Neural progenitor cell (in vitro differentiated cells): ENCODE measurements at places on chromosomes 11 and 22. TPM values are rescaled to one million over a fixed set of nuclear protein-coding genes. Genes with fewer than 3 reads are reported as not detected.

DNA sequence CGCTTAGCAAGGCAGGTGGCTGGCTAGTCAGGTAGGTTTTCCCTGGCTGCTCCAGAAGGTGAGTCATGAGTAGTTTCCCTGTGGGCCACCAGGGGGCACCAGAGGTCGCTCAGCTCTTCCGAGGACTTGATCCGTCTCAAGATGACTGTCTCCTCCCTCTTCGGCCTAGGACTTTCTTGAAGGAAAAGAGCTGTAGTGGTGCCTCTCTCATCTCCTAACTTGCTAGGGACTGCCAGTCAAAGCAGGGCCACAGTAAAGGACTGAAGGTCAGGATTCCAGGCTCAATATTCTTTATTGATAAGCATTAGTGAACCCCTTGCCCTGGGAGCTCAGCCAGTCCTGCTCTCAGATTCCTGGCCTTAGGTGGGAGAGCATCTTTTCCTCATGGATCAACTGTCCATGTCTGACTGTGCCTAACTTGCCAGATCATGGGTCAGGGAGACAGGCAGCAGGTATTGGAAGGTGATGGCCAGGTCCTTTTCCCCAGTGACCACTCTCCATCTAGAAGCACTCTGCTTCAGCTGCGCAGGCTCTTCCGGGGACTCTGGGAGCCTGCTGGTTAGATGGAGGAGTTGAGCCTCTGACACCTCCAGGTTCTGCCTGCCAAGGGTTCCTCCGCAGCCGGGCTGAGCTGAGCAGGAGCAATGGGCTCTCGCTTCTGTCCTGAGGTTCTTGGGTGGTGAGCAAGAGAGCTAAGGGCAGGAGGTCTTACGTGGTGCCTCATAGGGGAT is 1.9 kb downstream of the POLD4 start:
- DNase-seq: peak; percentile 79

- DNase-seq: no peak
Observed at GRCh38 chr11:109432105-109432504, 10.1 kb downstream of the C11orf87 start.

- DNase-seq: no peak
Observed at GRCh38 chr11:63551091-63551888, 11.9 kb downstream of the PLAAT2 start.

DNA sequence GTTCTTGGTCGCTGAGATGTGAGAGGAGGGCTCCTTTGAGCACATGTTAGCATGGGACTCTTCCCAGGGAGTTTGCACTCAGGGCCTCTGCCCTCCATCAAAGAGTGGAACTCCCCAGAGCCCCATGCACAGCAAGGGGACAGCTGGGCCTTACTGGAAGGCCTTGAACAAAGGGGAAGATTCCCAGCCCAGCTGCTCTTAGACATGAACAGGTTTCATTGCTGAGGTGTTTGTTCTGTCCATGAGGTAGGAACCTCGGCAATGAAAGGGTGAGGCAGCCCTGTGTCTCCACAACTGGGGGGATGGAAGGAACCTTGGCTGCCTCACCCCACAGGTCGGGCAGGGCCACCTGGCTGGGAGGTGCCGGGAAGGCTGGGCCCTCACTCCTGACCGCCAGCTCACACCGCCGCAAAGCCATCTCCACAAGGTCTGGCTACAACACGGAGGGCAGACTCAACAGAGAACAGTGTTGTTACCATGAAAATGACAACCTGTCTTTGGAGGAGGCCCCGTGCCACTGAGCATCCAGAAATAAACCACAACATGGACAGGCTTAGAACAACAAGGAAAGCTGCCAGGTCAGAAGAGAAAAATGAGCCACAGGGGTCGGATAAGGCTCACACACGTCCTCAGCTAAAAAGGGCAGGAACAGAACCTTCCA is 3.2 kb downstream of the DERL3 start:
- no peak for DNase-seq

Gene IL18BP
- total RNA-seq: 7.5 and 10.3 TPM in 2 replicates

Gene SCUBE2
- 21.2 and 42.1 TPM in 2 replicates for total RNA-seq

- DNase-seq: no peak
Observed at GRCh38 chr11:34155057-34155756, 49.8 kb downstream of the NAT10 start.

Gene APOA1
- total RNA-seq: 0.84 and 2.7 TPM in 2 replicates

DNA sequence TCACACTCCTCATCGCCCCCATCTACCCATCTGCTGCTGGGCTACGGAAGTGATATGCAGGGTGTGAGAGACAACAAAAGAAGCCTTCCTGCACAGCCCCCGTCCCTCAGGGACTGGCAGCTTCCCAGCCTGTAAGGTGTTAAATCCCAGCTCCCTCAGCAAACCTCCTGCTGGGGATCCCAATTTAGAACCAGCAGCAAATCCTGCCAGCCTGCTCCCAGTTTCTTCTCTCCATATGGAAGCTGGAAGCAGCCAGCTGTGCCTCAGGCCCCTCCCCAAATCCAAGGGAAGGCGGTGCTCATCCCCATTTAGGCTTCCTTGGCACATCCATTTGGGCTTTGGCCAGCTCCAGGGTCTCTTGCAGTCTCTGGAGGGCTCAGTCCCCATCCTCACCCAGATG is 47.5 kb downstream of the PAMR1 start:
- DNase-seq: peak; percentile 22

- no peak for DNase-seq
Observed at GRCh38 chr22:27028093-27028492, 370.7 kb downstream of the MIAT start.

Gene DNAJC24
- 52.2 and 80.9 TPM in 2 replicates for total RNA-seq

GRCh38 chr22:45042263-45042662 is 32.5 kb upstream of the PHF21B start:
- no peak for DNase-seq

Gene KIRREL3
- total RNA-seq: 1.1 and 2.6 TPM in 2 replicates

Gene PKDREJ
- not detected in 2 replicates for total RNA-seq

DNA sequence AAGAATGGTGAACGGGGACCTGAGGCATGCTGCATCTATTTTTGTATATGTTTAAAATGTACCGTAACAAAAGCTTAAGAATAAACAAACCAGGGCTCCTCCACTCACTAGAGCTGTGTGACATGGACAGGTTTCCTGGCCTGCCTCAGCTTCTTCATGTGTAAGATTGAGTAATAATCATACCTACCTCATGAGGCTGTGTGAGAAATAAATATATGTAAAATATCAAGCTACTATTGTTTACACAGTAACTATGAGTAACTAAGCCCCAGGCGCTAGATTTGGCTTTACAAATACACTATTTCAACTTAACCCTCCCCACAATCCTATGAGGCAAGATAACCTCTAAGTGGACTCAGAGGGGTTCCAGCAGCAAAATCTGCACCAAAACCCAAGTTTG is 66.4 kb downstream of the SMCO4 start:
- no peak for DNase-seq

Gene MS4A12
- not detected in 2 replicates for total RNA-seq

Gene ZNF215
- total RNA-seq: 14.8 and 20.1 TPM in 2 replicates

Gene DSCAML1
- total RNA-seq: 0.06 TPM in 2 replicates

DNA sequence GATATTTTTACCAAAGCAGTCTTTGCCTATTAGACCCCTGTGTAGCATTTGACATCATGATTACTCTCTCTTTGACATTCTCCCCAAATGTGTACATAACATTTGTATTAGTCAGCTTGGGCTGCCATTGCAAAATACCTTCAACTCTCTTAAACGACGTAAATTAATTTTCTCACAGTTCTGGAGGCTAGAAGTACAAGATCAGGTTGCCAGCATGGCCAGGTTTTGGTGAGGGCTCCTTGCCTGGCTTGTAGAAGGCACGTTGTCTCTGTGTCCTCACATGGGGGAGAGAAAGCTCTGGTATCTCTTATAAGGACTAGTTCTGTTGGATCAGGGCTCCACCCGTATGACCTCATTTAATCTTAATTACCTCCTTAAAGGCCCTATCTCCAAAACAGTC is 12.3 kb upstream of the DLAT start:
- no peak for DNase-seq

Gene SMIM38
- 1.5 and 2.0 TPM in 2 replicates for total RNA-seq

- no peak for DNase-seq
Observed at GRCh38 chr11:121567995-121568394, 115.2 kb upstream of the SORL1-AS1 start.

DNA sequence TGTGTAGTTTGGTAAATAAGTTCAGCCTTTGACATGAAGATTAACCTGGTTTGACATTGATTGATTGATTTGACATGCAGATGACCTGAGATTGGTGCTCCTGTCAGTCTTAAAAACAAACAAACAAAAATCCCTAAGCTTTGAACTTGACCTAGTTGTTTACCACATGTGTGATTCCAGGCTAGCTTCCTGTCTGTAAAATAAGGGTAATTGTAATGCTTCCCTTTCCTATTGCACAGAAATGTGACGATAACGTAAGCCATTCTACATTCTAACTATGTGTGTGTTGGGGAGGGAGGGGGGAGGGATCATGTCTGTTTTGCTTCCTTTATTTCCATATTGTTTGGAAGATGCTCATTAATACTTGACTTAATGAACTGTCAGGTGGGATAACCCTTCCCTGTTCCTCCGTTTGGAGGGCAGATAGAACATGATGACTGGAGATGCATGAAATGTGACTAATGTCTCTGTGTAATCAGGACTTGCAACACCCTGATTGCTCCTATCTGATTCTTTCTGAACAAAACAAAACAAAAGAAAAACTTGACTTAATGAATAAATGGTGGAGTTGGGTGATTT is 106.1 kb upstream of the CLMP start:
- no peak for DNase-seq
